ENCODE measurements at places on chromosomes 11 and 22.

DNA sequence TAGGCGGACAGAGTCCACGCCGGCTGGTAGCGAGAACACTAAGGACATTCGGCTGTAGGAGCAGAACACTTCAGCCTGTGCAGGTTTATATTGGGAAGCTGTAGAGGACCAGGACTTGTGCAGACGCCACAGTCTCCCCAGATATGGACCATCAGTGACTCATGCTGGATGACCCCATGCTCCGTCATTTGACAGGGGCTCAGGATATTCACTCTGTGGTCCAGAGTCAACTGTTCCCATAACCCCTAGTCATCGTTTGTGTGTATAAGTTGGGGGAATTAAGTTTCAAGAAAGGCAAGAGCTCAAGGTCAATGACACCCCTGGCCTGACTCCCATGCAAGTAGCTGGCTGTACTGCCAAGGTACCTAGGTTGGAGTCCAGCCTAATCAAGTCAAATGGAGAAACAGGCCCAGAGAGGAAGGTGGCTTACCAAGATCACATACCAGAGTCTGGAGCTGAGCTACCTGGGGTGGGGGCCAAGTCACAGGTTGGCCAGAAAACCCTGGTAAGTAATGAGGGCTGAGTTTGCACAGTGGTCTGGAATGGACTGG is 17.2 kb downstream of the P2RY2 start:
- DNase-seq = no peak

- no peak for DNase-seq
Measured at GRCh38 chr11:20368438-20368837, 4.9 kb downstream of the HTATIP2 start.

GRCh38 chr11:65695459-65696241 is 16.4 kb upstream of the KAT5 start:
- no peak for DNase-seq

GRCh38 chr11:65291613-65292012 is 23.1 kb upstream of the CDC42EP2 start:
- DNase-seq = no peak

- DNase-seq = no peak
Measured at GRCh38 chr22:26740253-26740652, 82.9 kb downstream of the MIAT start.

- DNase-seq = no peak
Measured at GRCh38 chr11:31967404-31968130, 123.3 kb upstream of the RCN1 start.

- DNase-seq = no peak
Measured at GRCh38 chr11:16605389-16605893, 133.0 kb upstream of the C11orf58 start.

GRCh38 chr11:64947208-64947814 is 11.6 kb upstream of the GPHA2 start:
- DNase-seq = no peak

GRCh38 chr22:24587948-24588347 is 4.9 kb downstream of the LRRC75B start:
- no peak for DNase-seq

GRCh38 chr11:130180491-130180890 is 20.9 kb downstream of the ST14 start:
- DNase-seq = no peak

- no peak for DNase-seq
Measured at GRCh38 chr11:66287889-66288670, 863 bp downstream of the YIF1A start.

- DNase-seq = peak; percentile 53
Measured at GRCh38 chr11:125404811-125405790, 91.0 kb downstream of the FEZ1 start.

DNA sequence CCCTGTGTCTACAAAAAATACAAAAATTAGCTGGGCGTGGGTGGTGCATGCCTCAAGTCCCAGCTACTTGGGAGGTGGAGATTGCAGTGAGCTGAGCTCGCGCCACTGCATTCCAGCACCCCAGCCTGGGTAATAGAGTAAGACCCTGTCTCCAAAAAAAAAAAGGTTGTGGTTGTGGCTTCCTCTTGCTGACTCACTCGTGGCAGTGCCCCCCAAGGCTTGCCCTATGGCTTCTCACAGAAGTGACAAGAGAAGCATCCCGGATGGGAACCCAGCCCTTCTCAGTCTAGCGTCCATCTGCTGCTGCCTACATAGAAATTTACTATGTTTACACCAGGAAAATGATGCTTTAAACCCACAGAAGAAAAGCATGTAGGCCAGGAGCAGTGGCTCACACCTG is 68.5 kb upstream of the PITPNB start:
- no peak for DNase-seq

DNA sequence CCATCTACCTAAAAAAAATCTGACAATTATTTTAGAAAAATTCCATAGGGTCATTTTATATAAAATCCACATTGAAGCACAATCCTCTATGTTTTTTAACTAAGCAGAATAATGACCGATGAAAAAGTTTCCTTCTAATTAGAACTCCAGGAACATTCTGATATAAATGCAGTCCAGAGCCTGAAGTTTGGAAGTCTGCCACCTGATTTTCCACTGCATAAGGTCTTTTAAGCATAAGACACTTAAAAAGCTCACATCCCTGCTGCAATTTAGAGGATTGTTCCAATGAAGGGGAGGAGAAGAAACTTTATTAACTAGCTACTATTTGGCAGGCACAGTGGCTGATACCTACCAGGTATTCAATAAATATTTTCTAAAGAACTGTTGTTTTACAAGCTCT is 570.3 kb upstream of the ANO5 start:
- no peak for DNase-seq

DNA sequence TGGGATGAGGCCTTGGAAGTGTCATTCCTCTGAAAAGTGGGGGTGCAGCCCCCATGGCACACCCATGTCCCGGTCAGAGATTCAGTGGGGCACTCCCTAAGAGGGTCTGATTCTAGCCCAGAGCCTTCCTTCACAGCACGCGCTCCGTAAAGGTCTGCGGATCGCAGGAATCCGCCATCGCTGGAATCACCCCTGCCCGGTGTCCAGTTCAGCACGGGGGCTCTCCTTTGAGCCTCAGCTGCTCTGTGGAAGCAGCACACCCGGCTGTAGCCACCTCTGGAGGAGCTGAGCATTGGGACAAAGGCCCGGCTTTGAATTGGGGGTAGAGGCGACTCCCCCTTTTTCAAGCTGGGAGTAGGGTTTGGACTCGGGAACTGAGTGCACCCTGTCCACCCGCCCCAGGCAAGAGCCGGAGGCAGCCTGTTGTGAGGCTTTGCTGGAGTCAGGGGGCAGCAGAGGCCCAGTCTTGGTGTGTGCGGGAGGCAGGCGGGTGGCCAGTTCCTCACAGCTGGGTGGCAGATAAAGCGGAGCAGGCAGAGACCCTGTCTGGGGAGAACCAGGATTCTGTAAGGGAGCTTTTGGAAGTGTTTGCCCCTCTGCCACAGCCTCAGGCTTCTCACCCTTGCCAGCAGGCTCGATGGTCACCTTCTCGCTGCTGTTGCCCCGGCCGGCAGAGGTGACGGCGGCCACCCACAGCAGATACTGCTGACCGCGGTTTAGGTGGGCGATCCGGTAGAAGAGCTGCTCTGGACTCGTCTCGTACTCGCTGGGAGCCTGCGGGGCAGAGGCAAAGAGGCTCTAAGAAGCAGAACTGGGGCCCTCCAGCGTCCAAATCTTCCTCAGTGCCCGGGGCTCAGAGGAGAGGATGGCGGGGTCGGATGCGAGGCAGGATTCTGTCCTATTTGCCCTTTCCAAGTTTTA is 115.9 kb downstream of the CEP164 start:
- DNase-seq = no peak

DNA sequence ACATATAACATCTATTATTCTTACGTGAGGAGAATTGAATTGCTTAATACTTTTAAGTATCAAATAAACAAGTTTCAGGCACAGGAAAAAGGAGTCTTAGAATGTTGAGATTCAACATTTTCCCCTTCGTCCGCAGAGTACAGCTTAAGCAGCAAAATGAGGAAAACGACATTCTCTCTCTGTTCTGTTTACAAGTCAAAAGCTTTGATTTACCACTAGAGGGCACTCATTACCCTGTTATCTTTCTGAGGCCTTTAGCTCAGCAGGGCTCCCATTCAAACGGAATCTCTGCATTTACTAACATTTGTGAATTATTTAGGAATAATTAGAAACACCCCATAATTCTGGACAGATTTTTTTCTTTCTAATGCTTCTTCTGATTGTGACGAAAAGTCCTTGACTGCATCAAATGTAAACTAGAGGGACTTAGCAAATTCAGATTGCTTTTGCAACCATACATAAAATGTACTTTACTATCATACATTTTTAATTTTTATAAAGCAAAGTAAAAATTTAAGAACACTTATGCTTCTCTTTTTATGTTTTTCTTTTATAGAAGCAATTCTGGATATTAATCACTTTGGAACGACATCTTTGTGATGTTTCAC is 75.0 kb downstream of the JRKL start:
- no peak for DNase-seq

DNA sequence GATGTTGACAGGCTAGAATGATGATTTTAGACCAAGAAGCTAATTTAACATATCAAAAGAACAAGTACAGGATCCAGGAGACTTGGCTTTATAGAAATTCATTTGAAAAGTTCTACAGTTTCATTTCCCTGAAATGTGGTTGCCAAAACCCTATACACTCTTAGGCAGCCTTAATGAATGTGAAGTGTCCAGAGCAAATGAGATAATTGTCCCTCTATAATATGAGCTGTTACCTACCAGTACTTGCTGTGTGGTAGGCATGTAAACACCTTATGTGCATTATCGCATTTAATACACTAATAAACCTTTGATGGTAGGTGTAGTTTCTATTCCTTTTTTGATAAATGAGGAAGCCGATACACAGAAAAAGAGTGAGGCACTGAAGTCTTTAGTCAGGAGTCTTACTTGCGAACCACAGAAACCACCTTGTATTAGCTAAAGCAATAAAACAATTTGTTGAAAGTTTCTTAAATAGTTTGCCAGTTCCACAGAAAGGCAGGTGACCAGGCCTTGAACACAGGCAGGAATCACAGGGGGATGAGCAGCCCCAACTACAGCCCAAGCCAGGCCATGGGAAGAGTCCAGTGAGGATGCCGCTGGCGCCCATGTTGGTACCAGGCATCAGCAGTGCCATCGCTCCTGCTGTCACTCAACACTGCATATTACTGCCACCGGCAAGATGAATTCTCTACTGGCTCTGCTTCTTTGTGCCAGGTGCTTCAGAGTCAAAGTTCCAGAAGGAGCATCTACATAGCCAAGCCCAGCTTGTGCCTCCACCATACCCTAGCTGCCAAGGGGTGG is 81.7 kb downstream of the SWAP70 start:
- no peak for DNase-seq

GRCh38 chr11:76736266-76736665 is 46.9 kb upstream of the TSKU start:
- no peak for DNase-seq

GRCh38 chr11:112274007-112274783 is 13.5 kb upstream of the PLET1 start:
- DNase-seq = no peak

- no peak for DNase-seq
Measured at GRCh38 chr11:128061281-128061871, 526.0 kb downstream of the ETS1 start.

DNA sequence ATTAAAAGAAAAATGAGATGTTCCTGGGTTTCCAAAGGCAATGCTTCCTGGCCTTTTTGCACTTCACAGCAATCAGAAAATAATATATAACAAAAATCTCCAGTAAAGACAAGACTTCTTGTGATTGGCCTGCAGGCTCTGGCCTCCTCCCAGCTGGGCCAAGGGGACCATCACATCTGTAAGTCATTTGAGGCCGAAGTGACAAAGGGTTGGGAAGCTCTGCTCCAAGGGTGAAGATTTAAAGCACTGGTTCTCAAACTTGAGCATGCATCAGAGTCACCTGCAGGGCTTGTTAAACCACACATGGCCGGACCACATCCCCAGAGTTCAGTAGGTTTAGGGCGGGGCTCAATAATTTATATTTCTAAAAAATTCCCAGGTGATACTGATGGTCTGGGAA is 32.1 kb downstream of the ARFGAP2 start:
- DNase-seq = no peak

DNA sequence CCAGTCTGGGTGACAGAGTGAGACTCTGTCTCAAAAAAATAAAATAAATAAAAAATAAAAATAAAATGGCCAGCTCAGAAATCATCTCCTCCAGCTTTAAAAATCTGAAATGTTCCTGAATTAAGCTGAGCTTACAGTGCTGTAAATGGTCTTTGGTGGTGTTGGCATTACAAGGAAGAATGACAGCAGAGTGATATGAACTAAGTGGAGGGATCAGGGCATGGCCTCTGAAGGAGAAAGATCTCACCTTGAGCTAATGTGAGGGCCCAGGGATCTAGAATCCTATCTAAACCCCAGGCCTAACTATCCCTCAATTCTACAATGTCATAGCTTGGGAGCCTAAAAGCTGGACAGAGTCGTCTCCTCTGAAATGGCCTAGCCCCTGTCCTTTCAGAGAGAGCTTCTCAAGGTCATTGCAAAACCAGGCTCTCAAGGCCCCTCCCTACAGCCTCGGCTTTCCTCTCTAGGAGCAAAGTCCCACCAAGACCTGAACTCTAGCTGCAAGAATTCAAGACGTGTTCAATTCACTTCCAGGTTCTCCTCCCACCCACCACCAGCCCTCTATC is 345.4 kb downstream of the BUD13 start:
- DNase-seq = no peak

DNA sequence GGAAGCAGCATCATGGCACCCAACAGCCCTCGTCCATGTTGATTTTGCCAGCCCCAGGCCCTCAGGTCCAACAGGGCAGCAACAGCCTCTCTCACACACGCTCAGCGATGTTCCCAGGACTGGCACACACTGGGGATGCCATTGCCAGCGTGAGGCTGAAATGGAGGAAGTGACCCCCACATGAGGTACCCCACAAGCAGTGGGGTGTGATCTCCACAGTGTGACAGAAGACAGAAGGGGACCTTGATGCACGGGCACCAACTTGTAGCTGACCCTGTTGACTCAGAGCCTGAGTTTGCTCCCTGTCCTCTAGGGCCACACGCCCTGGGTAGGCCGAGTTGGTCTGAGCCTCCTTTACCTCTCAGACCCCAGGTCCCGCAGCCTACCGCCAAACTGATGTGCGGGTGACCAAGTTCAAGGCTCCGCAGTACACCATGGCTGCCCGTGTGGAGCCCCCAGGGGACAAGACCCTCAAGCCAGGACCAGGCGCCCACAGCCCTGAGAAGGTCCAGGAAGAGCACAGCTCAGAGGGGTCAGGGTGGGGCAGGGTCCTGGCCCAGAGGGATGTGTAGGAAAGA is 6.2 kb downstream of the SCGB1C1 start:
- DNase-seq = no peak

DNA sequence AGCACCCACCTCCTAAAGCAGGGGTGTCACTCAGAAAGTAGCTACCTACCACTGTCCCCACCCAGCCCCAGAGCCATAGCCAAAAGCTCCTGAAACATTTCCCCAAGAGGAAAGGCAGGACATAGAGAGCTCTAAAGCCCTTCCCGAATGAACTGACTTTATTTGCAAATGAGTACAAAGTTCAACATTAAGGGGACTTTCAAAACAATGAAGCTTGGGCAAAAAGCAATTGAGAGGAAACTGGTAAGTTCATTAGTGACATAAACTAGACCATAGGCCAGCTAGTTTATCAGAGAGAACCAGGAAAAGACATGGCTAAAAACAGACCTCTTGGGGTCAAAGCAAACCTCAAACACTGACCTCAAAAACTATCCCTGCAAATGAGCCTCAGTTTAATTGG is 72.7 kb downstream of the IGLL5 start:
- no peak for DNase-seq

- DNase-seq = no peak
Measured at GRCh38 chr11:112590764-112591163, 330.1 kb upstream of the PLET1 start.

Measured in stimulated activated CD8-positive, alpha-beta memory T cell treated with anti-CD3 and anti-CD28 coated beads, Interleukin-15, amount 100 ng/mL, for 1 hour (primary cell).